ENCODE measurements at places on chromosomes 7 and 10.

DNA sequence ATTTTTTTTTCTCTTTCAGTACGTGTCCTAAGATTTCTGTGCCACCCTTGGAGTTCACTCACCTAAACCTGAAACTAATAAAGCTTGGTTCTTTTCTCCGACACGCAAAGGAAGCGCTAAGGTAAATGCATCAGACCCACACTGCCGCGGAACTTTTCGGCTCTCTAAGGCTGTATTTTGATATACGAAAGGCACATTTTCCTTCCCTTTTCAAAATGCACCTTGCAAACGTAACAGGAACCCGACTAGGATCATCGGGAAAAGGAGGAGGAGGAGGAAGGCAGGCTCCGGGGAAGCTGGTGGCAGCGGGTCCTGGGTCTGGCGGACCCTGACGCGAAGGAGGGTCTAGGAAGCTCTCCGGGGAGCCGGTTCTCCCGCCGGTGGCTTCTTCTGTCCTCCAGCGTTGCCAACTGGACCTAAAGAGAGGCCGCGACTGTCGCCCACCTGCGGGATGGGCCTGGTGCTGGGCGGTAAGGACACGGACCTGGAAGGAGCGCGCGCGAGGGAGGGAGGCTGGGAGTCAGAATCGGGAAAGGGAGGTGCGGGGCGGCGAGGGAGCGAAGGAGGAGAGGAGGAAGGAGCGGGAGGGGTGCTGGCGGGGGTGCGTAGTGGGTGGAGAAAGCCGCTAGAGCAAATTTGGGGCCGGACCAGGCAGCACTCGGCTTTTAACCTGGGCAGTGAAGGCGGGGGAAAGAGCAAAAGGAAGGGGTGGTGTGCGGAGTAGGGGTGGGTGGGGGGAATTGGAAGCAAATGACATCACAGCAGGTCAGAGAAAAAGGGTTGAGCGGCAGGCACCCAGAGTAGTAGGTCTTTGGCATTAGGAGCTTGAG lies at the start of gene CFTR:
CFTR (plus strand) TSS at position 801 of the 830 bp plus-strand sequence. CDS start 70 bp downstream, outside the sequence.
- DNase-seq: no peak

DNA sequence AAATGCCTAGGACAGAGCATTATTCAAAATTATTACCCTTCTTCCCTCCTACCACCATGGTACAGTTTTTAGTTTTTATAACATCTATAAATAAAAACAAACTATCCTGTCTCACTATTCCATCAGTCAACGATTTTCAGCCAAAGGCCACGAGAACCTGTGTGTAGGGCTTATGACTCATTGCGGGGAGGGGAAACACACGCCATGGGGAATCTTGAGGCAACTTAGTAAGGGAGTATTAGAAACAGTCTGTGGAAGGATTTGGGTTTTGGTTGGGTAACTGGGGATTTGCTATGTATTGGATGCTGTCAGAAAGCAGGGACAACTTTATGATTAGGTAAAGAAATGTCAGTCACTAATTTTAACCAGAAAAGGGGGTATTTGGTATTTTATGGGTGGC lies 14.7 kb downstream of the GPR141 start:
- no peak for DNase-seq

DNA sequence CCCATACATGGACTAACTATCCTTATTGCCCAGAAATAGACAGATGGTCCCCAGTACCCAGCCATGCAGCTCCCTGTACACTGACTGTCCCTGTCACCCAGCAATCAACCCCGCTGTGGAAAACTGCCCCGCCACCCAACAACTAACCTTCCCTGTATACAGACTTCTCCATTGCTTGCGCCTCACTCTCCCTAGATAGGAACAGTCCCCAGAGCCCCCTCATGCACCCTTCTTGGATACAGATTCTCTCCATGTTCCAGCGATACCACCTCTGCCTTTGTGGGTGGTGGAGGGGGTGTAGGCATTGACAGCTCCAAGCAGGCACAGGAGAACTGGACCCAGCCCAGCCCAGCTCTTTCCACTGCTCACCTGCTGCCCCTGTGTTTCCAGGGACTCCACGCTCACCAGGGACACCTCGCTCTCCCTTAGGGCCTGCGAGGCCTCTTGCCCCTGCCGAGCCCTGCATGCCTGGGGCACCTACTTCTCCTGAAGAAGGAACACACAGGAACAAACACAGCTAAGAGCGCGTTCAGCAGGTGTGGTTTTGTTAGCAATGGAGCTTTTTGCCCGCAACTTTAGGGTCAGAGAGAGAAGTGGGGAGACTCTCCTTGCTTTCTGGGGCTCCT lies 7.2 kb downstream of the SFTPD start:
- no peak for DNase-seq

DNA sequence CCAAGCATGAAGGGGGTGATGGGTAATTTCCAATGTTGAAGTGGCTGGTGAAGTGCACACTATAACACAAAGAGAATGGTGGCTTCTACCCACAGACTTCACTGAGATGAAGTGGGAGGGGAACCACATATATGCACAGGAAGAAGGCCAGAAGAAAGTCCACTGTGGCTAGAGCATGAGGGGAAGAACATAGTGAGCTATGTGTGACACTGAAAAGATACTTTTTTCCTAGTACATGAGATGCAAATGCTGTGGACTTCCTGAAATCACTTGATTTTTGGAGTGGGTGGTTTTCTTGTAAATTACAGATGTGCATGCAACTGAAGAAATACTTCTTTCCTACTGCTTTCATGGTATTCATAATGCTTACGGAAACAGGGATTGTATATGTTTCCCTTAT lies 115.6 kb upstream of the PHYHIPL start:
- no peak for DNase-seq

DNA sequence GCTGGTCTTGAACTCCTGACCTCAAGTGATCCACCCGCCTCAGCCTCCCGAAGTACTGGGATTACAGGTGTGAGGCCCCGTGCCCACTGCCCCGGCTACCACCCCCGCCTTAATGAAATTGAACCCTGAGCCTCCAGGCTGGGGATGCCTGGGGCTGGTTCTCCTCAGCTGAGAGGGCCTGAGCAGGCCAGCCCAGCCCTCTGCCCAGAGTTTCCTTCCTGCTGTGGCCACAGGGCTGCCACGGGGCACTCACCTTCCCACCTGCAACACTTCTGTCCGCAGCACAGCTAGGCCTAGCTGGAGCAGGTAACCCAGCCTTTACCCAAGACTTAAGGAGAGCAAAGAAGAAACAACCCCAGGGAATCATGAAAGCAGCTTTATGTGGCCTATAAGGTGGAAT lies 78.1 kb upstream of the ANLN start:
- DNase-seq: no peak

DNA sequence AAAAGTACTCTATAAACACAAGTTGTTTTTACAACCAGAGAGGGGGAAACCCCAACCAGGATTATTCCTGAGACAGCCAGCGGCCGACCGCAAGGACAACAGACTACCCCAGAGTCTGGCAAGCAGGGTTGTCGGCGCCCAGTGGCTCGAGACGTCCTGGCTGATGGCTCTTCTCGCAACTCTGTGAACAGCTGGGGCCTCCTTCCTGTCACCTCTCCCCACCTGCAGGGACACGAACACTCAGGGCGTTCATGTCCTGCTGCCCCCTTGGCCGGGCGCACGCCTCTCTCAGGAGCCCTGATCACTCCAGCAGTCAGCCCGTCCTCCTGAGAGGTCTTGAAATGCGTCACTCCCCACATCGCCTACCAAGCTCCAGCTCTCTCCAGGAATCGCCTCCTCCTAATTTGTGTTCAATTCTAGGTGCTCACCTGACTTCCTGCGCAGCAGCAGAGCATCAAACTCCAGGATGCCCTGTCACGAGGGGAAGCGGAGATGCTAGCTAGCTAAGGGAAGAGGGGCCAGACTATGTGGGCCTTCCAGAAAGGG lies 66.4 kb upstream of the TNRC18 start:
- DNase-seq: no peak

DNA sequence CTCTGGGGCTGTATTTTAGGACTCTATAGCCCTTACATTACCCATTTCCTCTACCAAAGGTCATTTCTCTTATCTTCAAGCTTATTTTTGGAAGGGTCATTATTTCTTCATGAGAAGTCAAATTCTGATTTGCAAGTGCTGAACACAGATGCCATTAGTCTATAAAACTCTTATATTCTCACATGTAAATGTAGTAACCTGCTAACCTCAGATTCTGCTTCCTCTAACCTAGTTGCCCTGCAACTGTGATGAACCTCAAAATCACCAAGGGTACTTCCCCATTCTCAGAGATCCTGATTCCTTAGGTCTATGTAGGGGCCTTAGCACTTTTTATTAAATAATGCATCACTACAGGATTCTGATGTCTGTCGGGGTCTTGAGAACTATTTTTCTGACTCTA lies 6.3 kb downstream of the FAS start:
- no peak for DNase-seq

GRCh38 chr7:148773334-148773733 lies 74.6 kb downstream of the CUL1 start:
- DNase-seq: peak; percentile 8

DNA sequence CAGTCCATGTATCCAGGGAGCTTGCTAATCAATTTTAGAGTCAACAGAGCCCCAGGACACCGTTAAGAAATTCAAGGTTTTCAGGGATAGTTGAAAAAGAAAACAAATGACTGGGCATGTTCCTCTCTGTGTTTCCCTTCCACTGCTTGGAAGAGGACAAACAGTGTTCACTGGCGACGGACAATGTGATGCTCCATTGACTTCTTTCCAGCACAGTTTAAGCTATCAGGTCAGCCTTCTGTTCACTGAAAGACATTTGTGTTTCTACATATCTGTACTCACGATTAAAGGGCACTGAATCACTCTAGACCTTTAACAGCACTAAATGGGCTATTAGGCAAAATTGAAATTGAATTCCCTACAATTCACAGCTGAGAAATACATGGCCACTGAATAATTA lies 123.6 kb downstream of the RNLS start:
- no peak for DNase-seq

DNA sequence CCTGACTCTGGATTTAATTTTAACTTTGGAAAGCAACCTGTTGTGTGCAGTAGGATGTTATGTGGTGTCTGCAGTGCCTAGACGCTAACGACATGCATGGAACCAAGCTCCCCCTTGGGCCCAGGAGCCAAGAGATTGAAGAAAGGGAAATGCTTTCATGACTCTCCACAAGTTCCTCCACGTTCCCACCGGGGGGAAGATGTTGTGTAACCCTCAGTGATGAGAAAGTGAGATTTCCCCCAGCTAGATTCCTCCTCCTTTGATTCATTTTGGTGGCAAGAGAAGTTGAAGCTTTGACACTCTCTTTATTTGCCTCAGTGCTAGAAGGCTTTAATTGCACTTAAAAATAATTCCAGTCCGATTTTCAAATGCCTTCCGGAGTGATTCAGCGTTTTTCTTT lies 157.9 kb upstream of the INSYN2A start:
- DNase-seq: no peak

- no peak for DNase-seq
Measured at GRCh38 chr7:63065684-63066083, 933.0 kb upstream of the ZNF722 start.

- DNase-seq: no peak
Measured at GRCh38 chr7:47298636-47299035, 283.3 kb downstream of the TNS3 start.

DNA sequence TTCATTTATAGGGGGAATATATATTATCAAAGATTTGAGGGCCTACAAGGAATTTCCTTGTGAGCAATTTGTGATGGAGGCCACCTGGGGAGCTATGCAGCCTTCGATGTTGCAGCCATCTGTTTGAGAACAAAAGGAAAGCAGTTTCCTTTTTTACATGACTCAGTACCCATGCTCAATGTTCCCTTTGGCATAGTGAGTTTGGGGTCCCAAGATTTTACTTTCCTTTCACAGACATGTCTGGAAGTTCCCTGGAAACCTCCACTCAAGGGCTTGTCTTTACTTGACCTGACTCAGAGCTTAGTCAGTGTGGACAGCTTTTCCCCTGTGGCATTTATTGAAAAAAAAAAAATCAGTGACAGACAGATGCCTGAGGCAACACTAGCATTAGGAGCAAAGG lies 73.5 kb upstream of the VIPR2 start:
- DNase-seq: no peak

- no peak for DNase-seq
Measured at GRCh38 chr10:78312197-78313047, 278.8 kb downstream of the RPS24 start.

GRCh38 chr10:20065814-20066213 lies 249.6 kb downstream of the PLXDC2 start:
- DNase-seq: no peak

DNA sequence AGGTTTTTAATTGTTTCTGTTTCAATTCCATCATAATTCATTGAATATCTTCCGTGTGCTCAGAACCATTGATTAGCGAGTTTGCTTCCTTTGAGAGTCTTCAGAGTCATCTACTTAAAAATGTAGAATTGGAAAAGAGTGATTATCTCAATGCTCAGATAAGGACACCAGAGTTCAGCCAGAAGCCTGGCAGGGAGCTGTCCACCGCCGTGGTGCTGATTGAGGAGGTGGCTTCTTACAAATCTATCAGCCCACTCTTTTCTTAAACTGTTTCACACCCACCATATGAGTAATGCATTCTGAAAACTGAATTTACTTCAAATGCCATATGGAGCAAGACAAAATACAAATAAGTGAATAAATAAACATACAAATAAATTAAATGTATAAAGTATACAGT lies 79.3 kb downstream of the INSYN2A start:
- peak; percentile 12 for DNase-seq

DNA sequence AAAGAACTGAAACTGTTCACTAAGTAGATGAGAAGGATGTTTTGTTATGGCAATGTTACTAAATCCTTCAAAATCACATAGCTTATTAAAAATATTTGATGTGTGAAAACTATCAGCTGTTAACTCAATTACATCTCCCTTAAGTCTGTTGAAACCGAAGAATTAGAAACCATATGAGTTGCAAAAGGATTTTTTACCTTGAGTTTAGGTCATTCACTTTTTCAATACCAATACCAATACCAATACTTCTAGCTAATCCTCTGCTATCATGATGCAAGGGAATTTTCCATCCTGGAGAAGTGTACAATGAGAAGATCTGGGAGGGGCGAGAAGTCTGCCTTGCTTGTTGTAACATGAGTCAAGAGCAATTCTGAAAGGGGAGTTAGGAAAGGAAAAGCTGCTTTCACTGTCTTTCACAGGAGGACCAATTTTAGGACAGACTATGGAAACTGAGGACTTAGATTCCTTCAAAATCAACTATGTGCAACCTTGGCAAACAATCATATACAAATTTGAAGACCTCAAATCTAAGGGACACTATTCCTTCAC lies 199.7 kb downstream of the IMMP2L start:
- no peak for DNase-seq

DNA sequence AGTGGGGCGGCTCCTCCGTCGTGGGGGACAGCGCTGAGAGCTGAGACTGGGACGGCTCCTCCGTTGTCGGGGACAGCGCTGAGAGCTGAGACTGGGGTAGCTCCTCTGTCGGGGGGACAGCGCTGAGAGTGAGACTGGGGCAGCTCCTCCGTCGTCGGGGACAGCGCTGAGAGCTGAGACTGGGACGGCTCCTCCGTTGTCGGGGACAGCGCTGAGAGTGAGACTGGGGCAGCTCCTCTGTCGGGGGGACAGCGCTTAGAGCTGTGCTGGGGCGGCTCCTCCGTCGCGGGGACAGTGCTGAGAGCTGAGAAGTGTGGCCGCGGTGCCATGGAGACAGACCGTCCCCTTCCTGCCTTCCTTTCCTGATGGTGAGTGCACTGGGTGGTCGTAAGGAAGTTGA lies 136.4 kb downstream of the DYNC2I1 start:
- no peak for DNase-seq

Data from activated T-cell treated with anti-CD3 and anti-CD28 coated beads for 48 hours (primary cell).